ENCODE measurements at places on chromosomes 11 and 22.

- no peak for DNase-seq
These were observed 1043.8 kb downstream of the BRD1 start for GRCh38 chr22:48783821-48784266.

DNA sequence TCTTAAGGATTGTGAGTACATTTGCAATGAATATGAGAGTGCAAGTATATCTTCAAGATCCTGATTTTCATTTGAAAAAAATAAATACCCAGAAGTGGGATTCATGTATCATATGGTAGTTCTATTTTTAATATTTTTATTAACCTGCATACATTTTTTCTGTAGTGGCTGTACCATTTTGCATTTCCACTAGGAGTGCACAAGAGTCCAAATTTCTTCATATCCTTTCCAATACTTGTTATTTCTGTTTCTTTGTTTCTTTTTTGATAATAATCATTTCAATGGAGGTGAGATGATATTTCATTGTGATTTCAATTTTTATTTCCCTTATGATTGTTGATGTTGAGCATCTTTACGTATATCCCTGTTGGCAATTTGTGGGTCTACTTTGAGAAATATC is 759.8 kb upstream of the CNTN5 start:
- peak; percentile 42 for DNase-seq

- DNase-seq: no peak
These were observed 9.9 kb downstream of the TTC12 start for GRCh38 chr11:113324250-113324649.

DNA sequence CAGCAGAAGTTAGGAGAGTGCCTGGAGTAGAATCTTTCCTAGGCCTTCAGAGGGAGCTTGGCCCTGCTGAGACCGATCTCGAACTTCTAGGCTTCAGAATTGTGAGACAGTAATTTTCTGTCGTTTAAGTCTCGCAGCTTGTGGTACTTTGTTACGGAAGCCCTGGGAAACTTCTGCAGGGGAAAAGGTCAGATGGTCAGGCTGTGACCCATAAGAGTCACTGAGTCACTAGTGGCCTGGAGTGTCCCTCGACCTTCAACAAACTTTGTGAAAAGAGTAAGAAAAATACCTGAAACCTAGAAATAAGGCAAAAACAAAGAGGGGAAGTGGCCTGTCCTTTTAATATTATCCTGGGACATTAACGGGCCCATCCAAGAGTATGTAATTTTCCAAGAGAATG is 34.6 kb downstream of the CSNK2A3 start:
- DNase-seq: no peak

Data from DMS53 (cell line).